NCI-H1105 (cell line): ENCODE measurements at places on chromosomes 13 and 19.

- no peak for DNase-seq
Measured at GRCh38 chr19:10114651-10115391, 3.3 kb downstream of the P2RY11 start.

- no peak for DNase-seq
Measured at GRCh38 chr13:113934576-113934975, 39.3 kb downstream of the C13orf46 start.

DNA sequence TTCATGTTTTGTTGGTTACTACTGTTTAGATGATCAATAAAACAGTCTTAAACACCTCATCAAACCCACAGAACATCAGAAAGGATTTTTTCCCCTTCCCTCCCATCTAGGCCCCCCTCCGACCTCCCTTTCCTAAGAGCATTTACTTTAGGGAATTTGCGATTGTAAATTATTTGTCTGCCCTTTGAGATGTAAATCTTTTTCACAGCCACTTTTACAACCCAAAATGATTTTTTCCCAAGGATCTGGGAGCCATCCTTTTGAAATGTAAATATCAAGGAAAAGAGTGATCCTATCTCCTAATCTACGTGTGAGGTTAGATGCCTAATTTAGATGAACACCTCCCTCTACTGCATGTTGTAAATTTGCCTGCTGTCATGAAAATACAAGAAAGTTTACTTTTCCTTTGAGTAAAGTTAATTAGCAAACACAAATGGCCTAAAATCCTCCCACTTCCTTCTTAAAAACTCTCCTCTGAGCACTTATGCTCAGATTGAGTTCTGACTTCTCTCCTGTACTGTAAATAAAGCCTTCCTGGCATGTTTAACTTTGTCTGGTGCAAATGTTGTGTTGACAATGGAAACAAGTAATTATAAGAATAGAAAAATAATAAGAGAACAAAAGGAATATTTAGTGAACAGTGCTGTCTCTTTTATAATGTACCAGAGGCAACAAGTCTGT, 1646.9 kb upstream of the SPRY2 start:
- no peak for DNase-seq

DNA sequence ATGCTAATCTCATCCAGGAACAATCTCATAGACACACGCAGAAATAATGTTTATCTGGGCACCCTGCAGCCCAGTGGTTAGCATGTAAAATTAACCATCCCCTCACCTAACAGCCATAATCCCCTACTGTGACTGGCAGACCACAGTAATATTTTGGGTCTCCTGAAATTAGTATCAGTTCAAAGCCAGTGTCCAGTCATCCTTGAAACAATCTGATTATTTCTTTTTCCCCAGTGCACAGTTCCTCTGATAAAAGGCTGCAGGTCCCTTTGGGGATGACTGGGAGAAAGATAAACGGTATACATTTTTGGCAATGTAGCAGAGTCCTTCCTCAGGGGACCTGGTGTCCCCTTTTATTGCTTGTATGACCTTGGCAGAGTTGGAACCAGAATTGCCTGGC, 50.4 kb upstream of the CYSLTR2 start:
- no peak for DNase-seq

GRCh38 chr13:113119166-113119821, 3.3 kb upstream of the F10 start:
- no peak for DNase-seq

- no peak for DNase-seq
Measured at GRCh38 chr19:1884719-1885334, 469 bp downstream of the ABHD17A start.
